Panc1 (cell line): ENCODE measurements at places on chromosomes 16 and 17. TPM values are rescaled to one million over a fixed set of nuclear protein-coding genes. Genes with fewer than 3 reads are reported as not detected.

GRCh38 chr17:61393904-61394629 lies 5.6 kb upstream of the TBX2 start:
- DNase-seq: no peak

MAP3K3 gene
- 22.3 TPM for total RNA-seq

BAIAP2 gene
- 125 TPM for total RNA-seq

DNA sequence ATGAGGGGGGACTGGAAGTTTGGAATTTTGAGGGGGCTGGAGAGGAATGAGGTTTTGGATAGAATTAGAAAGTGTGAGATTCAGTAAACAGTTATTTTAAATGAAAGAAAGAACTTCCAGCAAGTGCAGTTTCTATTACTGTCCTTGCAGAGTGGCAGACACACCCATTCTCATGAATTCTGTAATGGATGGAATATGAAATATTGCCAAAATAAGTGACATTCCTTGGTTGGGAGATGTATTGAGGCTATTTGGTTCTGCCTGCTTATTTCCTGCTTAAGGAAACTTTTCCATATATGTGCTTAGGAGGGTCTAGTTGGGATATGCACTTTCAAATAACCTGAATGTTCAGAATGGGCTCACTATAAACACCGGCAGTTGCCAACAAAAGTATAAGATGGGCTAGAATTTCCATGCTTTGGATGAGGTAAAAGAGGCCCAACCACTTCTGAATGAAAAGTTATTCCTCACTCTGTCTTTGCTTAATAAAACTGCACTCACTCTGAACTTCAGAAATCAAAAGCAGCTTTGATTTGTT lies 434.4 kb downstream of the CA10 start:
- DNase-seq: no peak
